ENCODE measurements at places on chromosomes 13 and 19. TPM values are rescaled to one million over a fixed set of nuclear protein-coding genes. Genes with fewer than 3 reads are reported as not detected.

Gene MYO1F
- total RNA-seq: 23.4 TPM

Gene ZSCAN4
- 0.21 TPM for total RNA-seq

DNA sequence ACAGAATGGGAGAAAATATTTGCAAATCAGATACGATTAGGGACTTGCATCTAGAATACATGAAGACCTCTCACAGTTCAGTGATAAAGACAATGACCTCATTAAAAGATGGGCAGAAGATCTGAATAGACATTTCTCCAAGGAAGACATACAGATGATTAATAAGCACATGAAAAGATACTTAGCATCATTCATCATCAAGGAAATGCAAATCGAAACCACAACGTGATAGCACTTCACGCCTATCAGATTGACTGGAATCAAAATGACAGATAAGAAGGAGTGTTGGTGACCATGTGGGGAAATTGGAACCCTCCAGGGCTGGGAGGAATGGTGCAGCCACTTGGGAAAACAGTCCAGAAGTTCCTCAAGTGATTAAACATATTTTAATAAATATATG is 25.8 kb downstream of the CFAP97D2 start:
- no peak overlapping the region for H3K4me3 ChIP-seq
- no peaks in the 10 kb centered on the region for H3K36me3 ChIP-seq
- no peak overlapping the region for H3K27ac ChIP-seq
- no peak for DNase-seq

DNA sequence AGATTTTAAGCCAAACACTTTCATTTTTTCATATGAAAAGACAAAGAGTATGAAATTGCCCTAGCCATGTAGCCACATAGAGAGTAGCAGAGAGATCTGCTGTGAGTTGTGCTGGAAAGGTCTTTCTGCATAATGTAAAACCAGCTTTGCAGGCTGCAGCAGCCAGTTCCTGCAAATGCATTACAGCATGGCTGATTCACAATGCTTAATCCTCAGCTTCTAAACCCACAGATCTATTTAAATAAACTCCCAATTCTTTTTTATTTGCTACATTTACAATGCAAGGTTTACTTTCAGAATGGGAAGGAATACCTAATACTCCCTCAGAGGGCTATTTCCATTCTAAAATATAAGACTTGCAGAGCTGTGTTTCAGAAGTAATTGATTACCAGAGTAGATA is 185.6 kb upstream of the STARD13 start:
- no peak overlapping the region for H3K27ac ChIP-seq
- no peak overlapping the region for H3K4me3 ChIP-seq
- no peaks in the 10 kb centered on the region for H3K4me1 ChIP-seq

Gene CD37
- total RNA-seq: 33.9 TPM

DNA sequence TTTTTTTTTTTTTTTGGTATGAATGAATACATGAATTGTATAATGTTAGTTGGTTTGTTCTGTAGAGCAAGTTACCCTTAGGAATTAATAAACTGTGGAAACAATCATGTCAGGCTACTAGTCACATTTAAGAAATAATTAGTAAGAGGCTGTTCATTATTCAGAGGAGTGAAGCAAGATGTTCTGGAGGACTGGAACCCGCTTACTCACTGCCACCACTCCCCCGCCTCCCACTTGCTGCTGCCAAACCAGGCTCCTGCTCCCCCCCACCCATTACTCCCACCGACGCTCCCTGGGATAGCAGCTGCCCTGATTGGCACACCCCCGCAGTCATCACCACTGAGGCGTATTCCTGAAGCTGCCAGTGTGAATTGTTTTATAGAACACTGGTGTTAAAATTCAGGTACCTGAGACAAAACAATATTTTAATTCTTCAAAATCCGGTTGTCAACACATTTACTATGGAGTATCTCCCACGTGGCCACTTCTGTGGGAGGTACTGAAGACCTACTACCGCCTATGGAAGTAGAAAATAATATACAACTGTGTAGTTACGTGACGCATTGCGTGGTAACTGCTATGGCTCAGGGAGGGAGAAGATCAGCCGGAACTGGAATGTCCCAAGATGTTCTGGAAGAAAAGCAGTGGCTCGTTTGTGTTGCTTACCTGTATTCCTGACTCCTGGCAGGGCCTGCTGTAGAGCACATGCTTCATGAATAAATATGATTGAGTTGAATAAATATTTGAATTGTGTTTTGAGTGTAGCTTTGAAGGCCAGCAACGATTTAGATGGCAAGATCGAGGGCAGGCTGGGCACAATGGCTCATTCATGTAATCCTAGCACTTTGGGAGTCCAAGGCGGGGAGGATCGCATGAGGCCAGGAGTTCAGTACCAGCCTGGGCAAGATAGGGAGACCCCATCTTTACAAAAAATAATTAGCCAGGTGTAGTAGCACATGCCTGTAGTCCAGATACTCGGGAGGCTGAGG is 1.7 kb downstream of the DPY19L3 start:
- H3K4me3 ChIP-seq: no peak overlapping the region
- peak overlapping the region; percentile 92 for H3K27ac ChIP-seq
- H3K4me1 ChIP-seq: peaks cover 9% of the 10 kb centered on the region
- H3K27me3 ChIP-seq: no peaks in the 10 kb centered on the region
- H3K36me3 ChIP-seq: peaks cover 5% of the 10 kb centered on the region

DNA sequence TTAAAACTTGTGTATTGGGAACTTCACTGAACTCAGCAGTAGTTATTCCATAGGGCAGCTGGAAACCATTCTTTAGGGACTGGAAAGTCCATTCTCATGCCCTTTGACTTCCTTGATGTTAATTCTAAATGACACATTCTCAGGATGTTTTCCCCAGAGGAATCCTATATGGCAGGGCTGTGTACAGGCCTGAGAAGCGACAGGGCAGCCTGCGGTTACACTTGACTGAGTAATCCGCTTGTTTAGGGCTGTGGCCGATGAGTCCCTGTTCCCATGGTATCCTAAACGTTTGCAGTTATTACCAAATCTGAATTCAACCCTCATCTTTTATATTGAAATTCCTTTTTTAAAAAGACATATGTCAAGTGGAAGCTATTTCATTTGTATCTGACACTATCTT is 83.5 kb downstream of the COL4A2 start:
- no peak for DNase-seq
- H3K27me3 ChIP-seq: no peaks in the 10 kb centered on the region
- peaks cover 17% of the 10 kb centered on the region for H3K4me1 ChIP-seq
- no peak overlapping the region for H3K27ac ChIP-seq
- no peak overlapping the region for H3K4me3 ChIP-seq
- no peaks in the 10 kb centered on the region for H3K36me3 ChIP-seq

Gene RASGRP4
- total RNA-seq: 4.5 TPM

Gene WDR62
- total RNA-seq: 2.1 TPM

GRCh38 chr19:4983346-4984105 is 14.6 kb downstream of the KDM4B start:
- H3K36me3 ChIP-seq: no peaks in the 10 kb centered on the region
- DNase-seq: no peak
- no peaks in the 10 kb centered on the region for H3K27me3 ChIP-seq
- H3K27ac ChIP-seq: no peak overlapping the region
- no peak overlapping the region for H3K4me3 ChIP-seq
- H3K4me1 ChIP-seq: peaks cover 8% of the 10 kb centered on the region

Gene SLC6A16
- total RNA-seq: 2.5 TPM

- no peaks in the 10 kb centered on the region for H3K36me3 ChIP-seq
- no peak for DNase-seq
- H3K4me1 ChIP-seq: no peaks in the 10 kb centered on the region
- no peak overlapping the region for H3K4me3 ChIP-seq
- no peaks in the 10 kb centered on the region for H3K27me3 ChIP-seq
These were observed 529.9 kb downstream of the SLITRK1 start for GRCh38 chr13:83352391-83352790.

DNA sequence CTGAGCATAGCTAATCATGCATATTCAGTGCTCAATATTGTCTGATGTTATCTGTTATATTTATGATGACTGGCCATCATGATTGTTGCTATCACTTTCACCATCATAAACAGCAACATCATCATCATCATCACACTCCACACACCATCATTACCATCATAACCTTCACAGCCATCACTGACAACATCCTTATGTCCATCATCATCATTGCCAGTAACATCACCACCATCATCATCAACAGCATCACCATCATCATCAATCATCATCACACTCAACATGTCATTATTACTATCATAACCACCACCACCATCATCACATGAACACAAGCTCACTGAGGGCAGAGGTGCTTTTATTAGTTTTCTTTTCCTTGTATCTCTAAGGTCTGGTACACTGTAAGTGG is 75.9 kb downstream of the MBD3L1 start:
- H3K27ac ChIP-seq: no peak overlapping the region
- H3K4me3 ChIP-seq: no peak overlapping the region

DNA sequence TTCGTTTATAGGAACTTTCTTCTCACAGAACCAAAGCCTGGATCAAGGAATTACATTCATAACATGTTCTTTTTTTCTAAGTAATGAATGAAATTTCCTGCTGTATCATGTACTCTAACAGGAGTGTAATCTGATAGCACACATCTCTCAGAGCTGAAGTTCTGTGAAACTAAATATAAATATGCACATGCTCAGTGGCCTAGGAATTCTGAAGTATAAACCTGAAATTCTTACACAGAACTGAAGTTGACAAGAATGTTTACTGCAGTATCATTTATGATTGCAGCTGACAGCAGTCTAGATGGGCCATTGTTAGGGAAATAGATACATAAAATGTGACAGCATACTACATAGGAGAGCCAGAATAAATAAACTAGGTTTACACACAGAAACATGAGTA is 54.5 kb downstream of the USP12 start:
- no peak overlapping the region for H3K27ac ChIP-seq
- H3K36me3 ChIP-seq: no peaks in the 10 kb centered on the region
- H3K27me3 ChIP-seq: no peaks in the 10 kb centered on the region
- H3K4me1 ChIP-seq: peaks cover 2% of the 10 kb centered on the region
- no peak overlapping the region for H3K4me3 ChIP-seq

- H3K4me3 ChIP-seq: no peak overlapping the region
- DNase-seq: no peak
- H3K27me3 ChIP-seq: no peaks in the 10 kb centered on the region
- H3K36me3 ChIP-seq: peaks cover 2% of the 10 kb centered on the region
These were observed 109.2 kb downstream of the ESD start for GRCh38 chr13:46687810-46688209.

- peak; percentile 14 for DNase-seq
- no peak overlapping the region for H3K4me3 ChIP-seq
- no peaks in the 10 kb centered on the region for H3K4me1 ChIP-seq
- H3K27ac ChIP-seq: no peak overlapping the region
- H3K27me3 ChIP-seq: peaks cover 3% of the 10 kb centered on the region
These were observed 178.9 kb downstream of the OLFM4 start for GRCh38 chr13:53207556-53207955.

Gene CABP5
- total RNA-seq: not detected

- DNase-seq: no peak
- H3K4me1 ChIP-seq: peaks cover 7% of the 10 kb centered on the region
- H3K27me3 ChIP-seq: no peaks in the 10 kb centered on the region
- no peak overlapping the region for H3K4me3 ChIP-seq
- H3K27ac ChIP-seq: no peak overlapping the region
These were observed 17.7 kb downstream of the MIER2 start for GRCh38 chr19:326871-327270.

Gene PPP1R12C
- 47.4 TPM for total RNA-seq

Gene FBXO27
- 2.8 TPM for total RNA-seq

DNA sequence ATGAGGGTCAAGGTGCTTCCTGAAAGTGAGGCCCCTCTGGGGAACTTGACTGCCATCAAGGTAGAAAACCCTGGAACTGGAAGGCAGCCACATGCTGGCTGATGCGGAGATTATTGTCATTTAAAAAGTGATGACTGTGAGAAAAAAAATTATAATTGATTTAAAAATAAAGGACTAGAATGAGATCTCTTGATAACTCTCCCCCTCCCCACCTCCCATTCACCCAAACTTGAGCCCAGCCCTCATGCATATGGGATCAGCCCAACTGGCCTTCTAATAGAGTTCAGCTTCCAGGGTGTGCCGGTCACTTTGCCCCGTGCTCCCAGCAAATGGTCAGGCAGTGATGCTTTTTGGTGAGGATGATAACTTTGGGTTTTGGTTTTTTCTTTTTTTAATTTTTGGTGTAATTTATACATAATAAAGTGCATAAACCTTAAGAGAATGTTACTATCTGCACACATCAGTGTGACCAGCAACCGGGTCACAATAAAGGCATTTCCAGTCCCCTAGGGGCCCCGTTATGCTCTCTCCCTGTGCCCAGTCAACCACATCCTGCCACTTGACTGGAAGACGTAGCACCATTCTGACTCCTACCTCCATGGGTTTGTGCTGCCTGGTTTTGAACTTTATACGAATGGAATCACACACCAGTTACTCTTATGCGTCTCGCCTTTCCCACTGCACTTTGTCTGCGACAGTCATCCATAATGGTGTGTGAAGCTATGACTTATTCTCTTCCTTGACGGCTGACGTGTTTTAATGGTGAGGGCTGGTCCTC is 187.9 kb downstream of the USP12 start:
- H3K36me3 ChIP-seq: no peaks in the 10 kb centered on the region
- no peaks in the 10 kb centered on the region for H3K27me3 ChIP-seq
- H3K4me1 ChIP-seq: peaks cover 19% of the 10 kb centered on the region
- no peak overlapping the region for H3K4me3 ChIP-seq

Gene EDNRB
- 155 TPM for total RNA-seq

- H3K27me3 ChIP-seq: no peaks in the 10 kb centered on the region
- no peak overlapping the region for H3K4me3 ChIP-seq
- no peak for DNase-seq
- no peaks in the 10 kb centered on the region for H3K4me1 ChIP-seq
- no peaks in the 10 kb centered on the region for H3K36me3 ChIP-seq
- no peak overlapping the region for H3K27ac ChIP-seq
These were observed 73.9 kb upstream of the FNDC3A start for GRCh38 chr13:48901781-48902180.

GRCh38 chr13:32409001-32409313 is 19.0 kb downstream of the N4BP2L1 start:
- peaks cover 10% of the 10 kb centered on the region for H3K4me1 ChIP-seq
- H3K27me3 ChIP-seq: no peaks in the 10 kb centered on the region
- H3K36me3 ChIP-seq: no peaks in the 10 kb centered on the region
- DNase-seq: peak; percentile 33

- H3K36me3 ChIP-seq: peaks cover 2% of the 10 kb centered on the region
- DNase-seq: peak; percentile 59
- peak overlapping the region; percentile 83 for H3K4me3 ChIP-seq
- peak overlapping the region; percentile 94 for H3K27ac ChIP-seq
- peaks cover 13% of the 10 kb centered on the region for H3K4me1 ChIP-seq
These were observed 413 bp downstream of the N4BP2L2 start for GRCh38 chr13:32538143-32538620.

- DNase-seq: no peak
- H3K4me1 ChIP-seq: no peaks in the 10 kb centered on the region
- H3K36me3 ChIP-seq: no peaks in the 10 kb centered on the region
- H3K27me3 ChIP-seq: no peaks in the 10 kb centered on the region
These were observed 18.8 kb upstream of the EDDM13 start for GRCh38 chr19:56253737-56254136.

- no peak for DNase-seq
- no peaks in the 10 kb centered on the region for H3K4me1 ChIP-seq
- H3K4me3 ChIP-seq: no peak overlapping the region
- H3K36me3 ChIP-seq: no peaks in the 10 kb centered on the region
- H3K27me3 ChIP-seq: no peaks in the 10 kb centered on the region
These were observed 130.9 kb downstream of the SHISA2 start for GRCh38 chr13:25920931-25921330.

Gene KLF2
- total RNA-seq: 104 TPM

Gene PPFIA3
- 8.4 TPM for total RNA-seq
